ENCODE measurements at places on chromosomes 2 and 18.

DNA sequence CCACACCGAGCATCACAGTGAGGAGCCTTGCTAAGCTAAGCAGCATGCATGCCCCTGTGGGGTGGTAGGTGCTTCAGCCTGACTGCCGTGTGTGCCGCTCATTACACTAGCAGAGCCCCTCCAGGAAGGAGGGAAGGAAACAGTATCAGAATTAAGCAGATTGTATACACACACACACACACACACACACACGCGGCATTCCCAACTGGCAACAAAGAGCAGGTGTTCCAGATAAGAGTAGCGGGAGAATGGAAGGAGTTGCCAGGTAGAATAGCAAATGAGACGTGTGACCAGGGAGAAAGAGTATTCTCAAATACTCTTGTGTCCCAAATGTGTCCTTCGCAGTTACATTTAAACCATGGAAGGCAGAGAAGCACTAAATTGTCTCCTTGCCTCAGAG lies 47.6 kb upstream of the TTC39C start:
- DNase-seq, result no peak

DNA sequence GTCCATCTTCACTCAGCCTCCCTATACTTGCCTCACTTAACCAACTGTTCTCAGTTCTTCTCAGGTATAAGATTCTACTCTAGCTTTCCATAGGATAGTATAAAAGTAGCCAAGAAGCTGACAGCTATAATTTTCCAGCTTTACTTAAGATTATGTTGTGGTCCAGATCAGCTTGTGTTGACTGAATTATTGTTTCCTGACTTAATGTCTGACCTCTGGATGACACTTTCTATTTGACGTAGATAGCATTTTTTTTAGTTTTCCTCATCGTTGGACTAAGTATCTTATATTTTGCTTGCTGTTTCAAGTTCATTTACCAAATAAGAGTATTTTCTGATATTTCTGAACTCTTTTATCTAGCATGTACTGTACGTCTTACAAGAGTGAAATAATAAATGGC lies 1272.5 kb upstream of the CDH2 start:
- DNase-seq, result no peak

DNA sequence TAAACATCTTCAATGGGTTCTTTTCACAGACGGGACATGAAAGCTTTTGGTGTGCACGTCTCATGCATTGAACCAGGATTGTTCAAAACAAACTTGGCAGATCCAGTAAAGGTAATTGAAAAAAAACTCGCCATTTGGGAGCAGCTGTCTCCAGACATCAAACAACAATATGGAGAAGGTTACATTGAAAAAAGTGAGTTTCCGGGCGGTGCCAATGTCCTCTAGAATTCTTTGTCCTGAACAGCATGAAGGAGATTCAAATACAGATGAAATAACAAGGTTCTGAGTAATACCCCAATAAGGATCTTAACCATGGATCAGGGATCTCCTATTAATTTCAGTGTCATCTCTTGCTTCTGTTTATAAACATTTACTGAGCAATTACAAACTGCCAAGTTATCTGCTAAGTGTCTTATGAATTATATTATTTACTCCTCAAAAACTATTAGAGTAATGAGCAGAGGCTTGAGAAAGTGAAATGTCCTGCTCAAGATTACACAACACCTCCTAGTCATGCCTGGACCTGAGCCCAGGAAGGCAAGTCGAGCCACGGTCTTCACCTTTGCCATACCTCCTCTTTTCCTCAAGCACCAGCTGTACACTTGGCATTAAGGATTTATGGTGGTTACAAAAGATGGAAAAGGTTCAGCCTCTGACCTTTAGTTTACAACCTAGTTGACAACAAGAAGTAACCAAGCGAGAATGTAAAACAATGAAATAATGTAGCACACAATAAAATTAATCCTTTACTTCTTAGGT lies 22.6 kb downstream of the DHRS9 start:
- no peak for DNase-seq

GRCh38 chr18:50190926-50191325 lies 4.0 kb downstream of the MYO5B start:
- DNase-seq, result no peak

DNA sequence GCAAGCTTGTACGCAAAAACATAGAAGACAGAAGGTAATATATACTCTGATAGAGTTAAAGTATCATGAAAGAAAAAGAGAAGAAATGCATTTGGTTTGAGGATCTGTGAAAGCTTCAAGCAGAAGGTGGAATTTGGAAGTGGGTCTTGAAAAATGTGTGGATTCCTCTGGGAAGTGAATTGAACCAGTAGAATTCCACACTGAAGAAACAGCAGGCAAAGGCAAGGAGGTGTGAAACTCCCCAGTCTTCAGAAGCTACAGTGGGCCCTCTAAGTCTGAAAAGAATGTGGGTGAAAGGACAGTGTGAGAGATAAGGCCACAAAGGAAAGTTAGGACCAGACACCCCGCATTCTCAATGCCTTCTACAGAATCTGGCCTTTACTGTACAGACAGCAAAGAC lies 25.6 kb downstream of the COBLL1 start:
- no peak for DNase-seq

- DNase-seq, result no peak
Observed at GRCh38 chr18:57052173-57052572, 94.7 kb upstream of the BOD1L2 start.

DNA sequence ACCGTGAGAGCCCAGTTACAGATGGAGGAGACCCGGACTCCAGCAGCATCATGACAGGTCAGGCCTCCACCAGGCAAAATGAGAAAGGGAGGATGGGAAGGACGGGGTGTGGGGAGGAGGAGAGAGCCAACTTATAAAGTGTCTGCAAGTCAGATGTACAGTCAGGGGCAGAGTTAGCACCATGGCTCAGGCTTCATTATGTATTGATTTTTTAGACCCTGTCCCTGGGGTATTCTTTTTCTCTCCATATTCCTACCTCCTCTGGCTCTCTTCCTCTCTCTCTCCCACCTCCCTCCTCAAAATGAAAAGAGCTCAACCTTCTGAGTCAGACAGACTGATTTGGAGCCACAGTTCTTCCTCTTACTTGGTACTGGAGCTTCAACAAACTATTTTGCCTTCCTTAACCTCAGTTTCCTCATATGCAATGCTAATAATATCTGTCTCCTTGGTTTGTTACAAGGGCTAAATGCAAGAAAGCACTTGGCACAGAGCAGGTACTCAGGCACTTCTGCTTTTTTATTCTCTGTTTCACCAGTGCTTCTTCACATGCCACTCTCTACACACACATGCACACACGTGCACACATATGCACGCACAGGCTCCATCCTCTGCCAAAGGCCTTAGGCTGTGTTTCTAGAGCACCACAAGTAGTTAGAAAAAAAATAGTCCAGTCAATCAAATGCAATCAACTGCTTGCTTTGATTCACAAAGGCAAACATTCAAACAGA lies 92.3 kb upstream of the PKDCC start:
- DNase-seq, result no peak

DNA sequence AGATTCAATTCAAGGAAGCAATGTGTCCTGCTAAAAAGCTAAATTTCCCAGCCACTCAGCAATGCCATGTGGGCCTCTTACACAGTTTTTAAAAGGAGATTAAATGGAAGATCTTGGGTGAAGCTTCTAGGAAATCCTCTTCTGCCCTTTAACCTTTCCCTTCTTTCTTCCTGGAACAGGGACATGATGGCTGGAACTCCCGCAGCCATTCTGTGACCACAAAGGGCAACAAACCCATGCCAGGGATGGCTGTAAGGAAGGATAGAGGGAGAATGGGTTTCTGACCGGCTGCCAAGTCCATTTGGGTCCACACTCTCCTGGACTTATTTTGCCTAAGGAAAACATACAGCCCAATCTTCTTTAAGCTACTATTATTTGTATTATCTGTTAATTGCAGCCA lies 52.6 kb upstream of the ASAP2 start:
- no peak for DNase-seq

GRCh38 chr2:152186262-152186661 lies 10.7 kb upstream of the STAM2 start:
- DNase-seq, result no peak

GRCh38 chr2:127201452-127201851 lies 18.6 kb downstream of the CYP27C1 start:
- no peak for DNase-seq

- DNase-seq, result no peak
Observed at GRCh38 chr2:64780041-64780440, 126.3 kb upstream of the SERTAD2 start.

- DNase-seq, result no peak
Observed at GRCh38 chr2:35997488-35997887, 358.1 kb upstream of the CRIM1 start.

DNA sequence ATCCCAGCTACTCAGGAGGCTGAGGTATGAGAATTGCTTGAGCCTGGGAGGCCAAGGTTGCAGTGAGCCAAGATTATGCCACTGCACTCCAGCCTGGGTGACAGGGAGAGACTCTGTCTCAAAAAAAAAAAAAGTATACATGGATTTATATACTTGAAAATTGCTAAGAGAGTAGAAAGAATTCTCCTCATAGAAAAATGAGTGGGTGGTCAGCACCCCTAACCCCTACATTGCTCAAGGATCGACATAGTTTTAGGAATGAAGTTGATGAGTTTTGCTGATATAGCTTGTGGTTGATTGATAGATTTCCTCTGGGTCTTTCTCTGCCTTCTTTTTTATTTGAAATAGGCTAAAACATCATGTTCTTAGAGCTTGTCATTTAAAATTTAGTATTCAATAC lies 58.9 kb downstream of the EML4 start:
- no peak for DNase-seq

DNA sequence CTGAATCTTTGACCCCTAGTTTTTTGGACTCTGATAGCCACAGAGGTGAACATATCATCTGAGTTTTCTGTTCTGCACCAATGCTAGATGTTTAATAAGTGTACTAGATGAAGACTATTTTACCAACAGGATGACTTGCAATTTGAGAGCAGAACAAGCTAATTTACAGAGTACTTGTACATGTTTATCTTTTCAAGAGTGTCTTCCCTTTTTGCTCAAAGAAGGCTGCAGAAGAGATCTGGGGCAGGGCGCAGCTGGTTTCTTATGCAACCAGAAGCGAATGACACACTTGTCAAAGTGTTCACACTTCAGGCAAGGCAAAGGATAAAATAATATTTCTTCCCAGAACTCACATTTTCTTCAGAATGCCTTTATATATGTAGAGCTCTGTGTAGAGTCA lies 86.0 kb downstream of the VWA3B start:
- DNase-seq, result no peak

DNA sequence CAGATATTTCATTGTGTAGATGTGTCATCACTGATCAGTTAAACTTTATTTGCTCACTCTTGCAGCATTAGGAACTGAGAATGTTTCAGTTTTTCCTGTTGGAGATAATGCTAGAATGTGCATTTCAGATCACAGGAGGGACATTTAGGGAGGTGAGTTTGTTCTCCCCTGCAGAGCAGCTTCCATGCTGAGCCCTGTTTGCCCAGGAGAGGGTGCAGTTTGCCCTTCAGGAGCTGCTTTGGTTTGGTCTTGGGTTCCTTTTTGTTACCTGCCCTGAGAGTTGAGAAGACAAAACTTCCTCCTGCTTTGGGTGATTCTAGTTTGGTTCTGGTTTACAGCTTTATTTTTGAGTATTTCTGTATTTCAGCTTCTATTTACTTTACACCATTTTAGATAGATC lies 49.9 kb downstream of the DGKD start:
- DNase-seq, result no peak

DNA sequence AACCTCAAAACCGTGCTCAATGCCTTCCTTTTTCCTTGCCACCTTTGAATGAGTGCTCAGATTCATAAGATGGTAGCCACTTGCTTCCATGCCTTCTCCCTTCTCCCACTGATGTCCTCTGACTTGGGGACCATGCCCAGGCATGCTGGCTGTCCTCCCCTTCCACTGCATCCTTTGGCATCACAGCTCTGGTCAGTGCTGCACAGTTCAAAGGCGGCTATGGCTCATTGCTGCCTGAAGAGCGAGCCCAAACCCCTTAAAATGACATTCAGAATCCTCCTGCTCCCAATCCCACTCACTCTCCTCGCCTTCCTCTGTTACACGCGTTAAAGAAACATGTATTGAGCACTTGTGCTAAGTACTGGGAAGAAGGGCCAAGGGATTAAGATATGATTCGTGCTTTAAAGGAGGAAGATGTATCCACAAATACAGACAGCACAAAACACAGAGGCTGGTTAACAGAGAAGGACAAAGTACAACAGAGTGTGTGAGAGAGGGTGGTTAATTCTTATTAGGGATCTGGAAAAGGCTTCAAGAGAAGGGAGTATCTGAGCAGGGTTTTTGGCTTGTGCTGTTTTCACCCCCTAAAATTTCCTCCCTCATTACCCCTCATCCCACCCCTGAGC lies 81.8 kb downstream of the CERKL start:
- no peak for DNase-seq

GRCh38 chr2:96961210-96961950 lies 25.0 kb downstream of the FAM178B start:
- DNase-seq, result no peak

DNA sequence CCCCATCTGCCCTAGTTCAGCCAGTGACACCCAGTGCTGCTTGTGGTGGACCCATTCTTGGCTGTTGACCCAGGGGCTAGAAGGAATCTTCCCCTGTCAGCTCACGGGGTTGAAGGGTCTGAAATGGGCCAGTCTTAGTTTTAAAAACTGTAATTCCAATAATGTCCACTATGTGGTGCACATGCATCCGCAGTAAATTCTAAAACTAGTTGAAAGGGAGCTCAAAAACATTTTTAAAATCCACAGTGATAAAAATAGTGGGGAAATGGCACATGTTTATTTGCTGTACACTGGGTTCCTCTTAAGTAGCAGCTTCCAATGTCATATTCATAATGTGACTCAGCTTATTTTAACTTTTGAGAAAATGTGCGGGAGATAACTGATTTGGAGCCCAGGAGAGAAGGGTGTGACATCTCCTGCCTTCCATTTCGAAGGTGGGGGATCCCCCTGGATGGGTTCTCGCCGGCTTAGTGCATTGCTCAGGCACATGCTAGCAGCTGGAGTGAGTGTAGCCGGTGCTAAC lies 32.8 kb downstream of the GRHL1 start:
- DNase-seq, result no peak

- no peak for DNase-seq
Observed at GRCh38 chr2:120675460-120676130, 60.1 kb upstream of the GLI2 start.
